ENCODE measurements at places on chromosomes 12 and 14.
A peak's percentile ranks its signal among the peaks of the same experiment; 100 is the strongest.

- DNase-seq = peak; percentile 33
- no peaks in the 10 kb centered on the region for H3K36me3 ChIP-seq
- peaks cover 31% of the 10 kb centered on the region for H3K4me1 ChIP-seq
- no peaks in the 10 kb centered on the region for H3K27me3 ChIP-seq
- H3K4me3 ChIP-seq = no peak overlapping the region
Observed at GRCh38 chr14:57884175-57884574, 18.3 kb upstream of the SLC35F4 start.

DNA sequence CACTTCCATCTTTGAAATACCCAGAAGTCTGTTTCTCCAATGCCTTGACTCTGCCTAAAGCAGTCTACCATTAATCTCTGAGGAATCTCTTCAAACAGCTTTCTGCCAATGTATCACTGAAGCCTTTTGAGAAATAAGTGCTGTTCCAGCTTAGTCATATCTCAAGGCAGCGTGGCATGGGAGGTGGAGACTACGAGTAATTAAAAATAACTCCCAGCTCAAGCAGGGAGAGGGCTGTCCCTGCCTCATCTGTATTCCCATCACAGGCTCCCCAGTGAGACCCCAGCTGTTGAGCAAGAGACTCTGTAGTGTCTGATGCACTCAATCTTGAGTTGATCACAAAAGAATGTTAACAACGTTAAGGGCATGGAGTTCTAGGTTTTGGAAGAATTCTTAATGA is 700.6 kb downstream of the DIO2 start:
- H3K4me1 ChIP-seq = no peaks in the 10 kb centered on the region
- no peaks in the 10 kb centered on the region for H3K27me3 ChIP-seq
- no peaks in the 10 kb centered on the region for H3K36me3 ChIP-seq
- peak; percentile 66 for DNase-seq
- H3K4me3 ChIP-seq = no peak overlapping the region
- no peak overlapping the region for H3K27ac ChIP-seq

- H3K4me1 ChIP-seq = no peaks in the 10 kb centered on the region
- no peak for DNase-seq
- H3K36me3 ChIP-seq = no peaks in the 10 kb centered on the region
Observed at GRCh38 chr12:120015313-120015712, 26.3 kb downstream of the BICDL1 start.

DNA sequence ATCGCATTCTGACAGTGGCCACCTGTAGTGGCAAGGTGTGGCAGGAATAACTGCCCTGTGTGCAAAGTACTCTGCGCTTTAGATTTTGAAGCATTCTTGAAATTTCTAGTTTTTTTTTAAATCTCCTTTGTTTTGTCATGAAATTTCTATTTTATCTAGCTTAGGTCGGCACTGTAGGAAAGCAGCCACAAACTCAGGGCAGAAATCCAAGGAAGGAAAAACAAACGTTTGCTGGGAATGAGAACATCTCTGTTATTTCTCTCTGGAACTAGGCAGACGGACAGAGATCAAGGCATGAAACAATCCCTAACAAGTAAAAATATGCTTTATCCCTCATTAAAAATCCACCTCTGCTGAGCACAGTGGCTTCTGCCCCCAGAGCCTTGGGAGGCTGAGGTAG is 1.3 kb upstream of the NR2C1 start:
- no peak overlapping the region for H3K4me3 ChIP-seq
- no peaks in the 10 kb centered on the region for H3K4me1 ChIP-seq
- no peak overlapping the region for H3K27ac ChIP-seq
- H3K27me3 ChIP-seq = no peaks in the 10 kb centered on the region
- DNase-seq = no peak

DNA sequence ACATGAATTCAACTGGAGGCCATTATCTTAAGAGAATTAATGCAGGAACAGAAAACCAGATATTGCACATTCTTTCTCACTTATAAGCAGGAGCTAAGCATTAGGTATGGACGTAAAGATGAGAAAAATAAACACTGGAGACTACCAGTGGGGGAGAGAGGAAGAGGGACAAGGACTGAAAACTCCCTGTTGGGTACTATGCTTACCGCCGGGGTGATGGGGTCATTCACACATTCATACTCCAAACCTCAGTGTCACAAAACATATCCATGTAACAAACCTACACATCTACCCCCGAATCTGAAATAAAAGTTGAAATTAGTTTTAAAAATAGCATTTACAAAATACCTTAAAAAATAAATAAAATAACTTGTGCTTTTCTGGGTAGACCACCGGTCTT is 80.8 kb upstream of the RAP1B start:
- no peaks in the 10 kb centered on the region for H3K27me3 ChIP-seq
- H3K4me3 ChIP-seq = no peak overlapping the region
- H3K27ac ChIP-seq = no peak overlapping the region
- H3K4me1 ChIP-seq = no peaks in the 10 kb centered on the region
- no peaks in the 10 kb centered on the region for H3K36me3 ChIP-seq
- no peak for DNase-seq

GRCh38 chr12:111635524-111635923 is 36.4 kb upstream of the ATXN2 start:
- H3K4me1 ChIP-seq = peaks cover 25% of the 10 kb centered on the region
- peak overlapping the region; percentile 89 for H3K27ac ChIP-seq
- H3K36me3 ChIP-seq = no peaks in the 10 kb centered on the region
- DNase-seq = peak; percentile 3

DNA sequence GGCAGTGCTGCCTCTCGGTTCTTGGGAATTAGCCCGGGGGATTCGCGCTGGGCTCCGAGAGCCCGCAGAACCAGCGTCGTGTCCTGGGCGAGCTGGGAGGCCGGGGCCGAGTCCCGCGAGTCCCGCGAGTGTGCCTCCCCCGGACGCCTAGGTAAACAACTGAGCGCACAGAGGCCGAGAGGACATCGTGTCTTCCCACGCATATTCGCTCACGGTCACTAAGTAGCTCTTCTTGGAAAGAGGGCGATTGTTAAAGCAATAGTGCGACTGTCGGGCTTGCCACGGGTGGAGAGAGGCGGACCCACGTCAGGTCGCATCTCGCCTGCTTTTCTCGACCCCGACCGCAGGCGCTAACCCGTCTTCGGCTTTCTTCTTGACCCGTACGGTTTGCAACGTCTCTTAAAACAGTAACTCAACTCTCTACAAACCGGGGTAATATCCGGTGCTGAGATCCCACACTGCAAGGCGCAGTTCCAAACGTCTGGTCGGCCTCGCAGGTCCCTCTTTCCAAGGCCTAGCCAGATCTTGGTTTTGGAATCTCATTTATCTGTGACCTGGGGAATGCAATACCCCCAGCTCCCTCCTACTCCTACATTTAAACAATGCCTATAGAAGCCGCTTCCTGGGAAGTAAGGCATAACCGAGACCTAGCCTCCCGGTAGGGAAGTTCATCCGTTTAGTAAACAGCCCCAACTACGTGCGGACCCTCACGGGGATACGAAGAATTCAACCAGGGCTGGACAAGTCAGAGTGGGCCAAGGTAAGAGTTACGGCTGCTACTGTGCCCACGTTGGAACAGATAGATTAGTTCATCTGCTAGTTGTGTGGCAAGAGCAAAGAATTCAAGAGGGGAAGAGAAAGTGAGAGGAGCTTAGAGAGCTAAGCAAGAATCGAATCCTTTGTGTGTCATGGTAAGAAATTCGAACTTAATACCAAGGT is 736 bp upstream of the PHLDA1 start:
- H3K4me1 ChIP-seq = peaks cover 10% of the 10 kb centered on the region
- H3K27me3 ChIP-seq = no peaks in the 10 kb centered on the region
- peak overlapping the region; percentile 86 for H3K27ac ChIP-seq
- H3K36me3 ChIP-seq = no peaks in the 10 kb centered on the region
- peak; percentile 36 for DNase-seq

DNA sequence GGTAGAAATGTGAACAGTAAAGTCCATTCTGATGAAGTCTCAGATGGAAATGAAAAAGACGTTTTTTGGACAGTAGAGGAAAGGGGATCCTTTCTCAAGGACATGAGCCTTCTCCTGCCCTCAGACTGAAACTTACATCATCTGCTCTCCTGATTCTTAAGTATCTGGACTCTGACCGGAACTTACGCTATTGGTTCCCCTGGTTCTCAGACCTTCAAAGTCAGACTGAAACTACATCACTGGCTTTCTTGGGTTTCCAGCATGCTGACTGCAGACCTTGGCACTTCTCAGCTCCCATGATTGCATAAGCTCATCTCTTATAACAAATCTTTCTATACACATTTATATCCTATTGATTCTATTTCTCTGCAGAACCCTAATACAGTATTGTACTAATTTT is 291.0 kb downstream of the SNAPC1 start:
- no peaks in the 10 kb centered on the region for H3K36me3 ChIP-seq
- DNase-seq = no peak
- no peak overlapping the region for H3K4me3 ChIP-seq
- H3K27ac ChIP-seq = no peak overlapping the region
- no peaks in the 10 kb centered on the region for H3K4me1 ChIP-seq

GRCh38 chr12:3362737-3363136 is 128.3 kb upstream of the PRMT8 start:
- H3K27ac ChIP-seq = no peak overlapping the region
- no peaks in the 10 kb centered on the region for H3K36me3 ChIP-seq
- peaks cover 28% of the 10 kb centered on the region for H3K27me3 ChIP-seq

DNA sequence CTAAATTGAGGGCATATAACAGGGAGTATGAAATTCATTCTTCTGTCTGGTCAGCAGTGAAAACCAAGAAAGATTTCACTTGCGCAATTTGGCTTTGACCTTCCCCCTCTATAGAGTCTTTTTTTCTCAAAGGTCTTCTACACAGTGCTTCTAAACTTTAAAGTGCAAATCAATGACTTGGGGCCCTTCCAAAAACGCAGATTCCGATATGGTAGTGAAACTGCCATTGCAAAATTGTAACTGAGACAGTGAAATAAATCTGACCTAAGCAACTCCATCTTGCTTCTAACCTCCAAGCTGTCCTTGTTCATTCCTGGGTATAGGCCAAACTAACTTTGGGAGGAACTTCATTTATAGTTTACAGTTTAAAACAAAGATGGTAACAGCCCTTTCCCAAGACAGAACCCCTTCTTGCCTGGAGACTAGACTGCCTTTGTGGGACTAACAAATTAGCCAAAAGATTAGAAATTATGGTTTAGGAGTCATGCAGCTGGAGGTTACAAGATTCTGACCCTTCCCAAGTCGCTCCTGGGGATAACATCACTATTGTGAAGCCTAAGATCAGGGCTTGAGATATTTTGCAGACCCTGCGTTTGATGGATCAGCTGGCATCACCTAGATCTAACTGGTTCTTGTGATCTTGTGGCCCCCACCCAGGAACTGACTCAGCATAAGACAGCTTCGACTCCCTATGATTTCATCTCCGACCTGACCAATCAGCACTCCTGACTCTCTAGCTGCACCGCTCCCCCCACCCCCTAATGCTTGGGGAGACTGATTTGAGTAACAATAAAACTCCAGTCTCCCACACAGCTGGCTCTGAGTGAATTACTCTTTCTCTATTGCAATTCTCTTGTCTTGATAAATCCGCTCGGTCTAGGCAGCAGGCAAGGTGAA is 5.0 kb downstream of the SLC25A21 start:
- H3K4me1 ChIP-seq = peaks cover 5% of the 10 kb centered on the region
- DNase-seq = no peak
- H3K4me3 ChIP-seq = no peak overlapping the region
- H3K27me3 ChIP-seq = no peaks in the 10 kb centered on the region
- no peak overlapping the region for H3K27ac ChIP-seq

- no peak overlapping the region for H3K27ac ChIP-seq
- no peaks in the 10 kb centered on the region for H3K36me3 ChIP-seq
- no peak overlapping the region for H3K4me3 ChIP-seq
- no peaks in the 10 kb centered on the region for H3K27me3 ChIP-seq
- no peak for DNase-seq
Observed at GRCh38 chr12:42789808-42790760, 200.5 kb upstream of the PRICKLE1 start.

GRCh38 chr14:78710963-78711362 is 540.8 kb downstream of the NRXN3 start:
- no peak overlapping the region for H3K27ac ChIP-seq
- no peaks in the 10 kb centered on the region for H3K36me3 ChIP-seq
- DNase-seq = no peak
- H3K4me3 ChIP-seq = no peak overlapping the region
- no peaks in the 10 kb centered on the region for H3K27me3 ChIP-seq

GRCh38 chr12:94204499-94205247 is 56.3 kb downstream of the PLXNC1 start:
- no peak overlapping the region for H3K4me3 ChIP-seq
- peaks cover 5% of the 10 kb centered on the region for H3K4me1 ChIP-seq
- no peak for DNase-seq
- H3K27ac ChIP-seq = no peak overlapping the region

DNA sequence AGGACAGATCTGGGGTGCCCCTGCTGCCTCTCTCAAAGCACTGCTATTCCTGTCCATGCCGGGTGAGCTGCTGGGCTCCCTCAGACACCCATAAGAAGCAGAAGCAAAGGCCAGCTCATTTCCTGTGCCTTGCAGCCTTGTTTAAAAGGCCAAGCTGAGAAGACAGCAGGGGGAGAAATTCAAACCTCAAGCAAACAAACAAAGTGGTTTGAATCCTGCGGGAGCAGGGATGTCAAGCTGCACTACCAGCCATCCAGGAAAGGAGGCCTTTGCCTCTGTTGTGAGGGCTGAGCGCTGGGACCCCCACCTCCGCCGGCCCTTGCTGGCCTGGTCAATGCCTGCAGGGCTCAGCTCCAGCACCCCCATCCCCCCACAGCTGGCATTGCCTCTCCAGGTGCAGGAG is 176.5 kb downstream of the PIWIL1 start:
- H3K4me3 ChIP-seq = no peak overlapping the region
- H3K4me1 ChIP-seq = no peaks in the 10 kb centered on the region
- H3K36me3 ChIP-seq = no peaks in the 10 kb centered on the region
- DNase-seq = no peak

DNA sequence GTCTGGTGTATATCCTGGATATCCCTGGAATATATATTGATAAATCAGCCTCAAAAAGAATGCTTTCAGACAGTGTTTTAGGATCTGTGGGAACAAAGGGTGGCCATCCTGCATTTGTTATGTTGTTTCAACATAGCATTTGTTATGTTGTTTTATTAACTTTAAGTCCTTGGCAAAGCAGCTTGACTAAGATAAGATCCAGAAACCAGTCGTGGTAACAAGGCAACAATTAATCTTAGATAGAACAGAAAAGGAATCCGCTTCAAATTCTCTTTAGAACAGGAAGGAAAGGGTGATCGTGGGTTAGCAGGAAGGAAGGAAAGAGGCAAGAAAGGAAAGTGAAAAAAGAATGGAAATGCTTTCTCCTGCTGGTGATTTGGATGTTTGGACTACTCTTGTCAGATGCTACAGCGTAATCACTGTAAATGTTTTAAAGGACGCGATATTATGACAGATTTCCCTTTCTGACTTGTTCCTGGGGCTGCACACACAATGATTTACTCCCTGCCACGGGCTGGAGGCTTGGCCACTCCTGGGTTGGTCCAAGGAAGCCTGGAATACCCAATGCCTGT is 443.3 kb downstream of the DPF3 start:
- no peaks in the 10 kb centered on the region for H3K36me3 ChIP-seq
- peak overlapping the region; percentile 98 for H3K27ac ChIP-seq
- H3K4me3 ChIP-seq = peak overlapping the region; percentile 3
- DNase-seq = peak; percentile 80
- H3K27me3 ChIP-seq = no peaks in the 10 kb centered on the region
